ENCODE measurements at places on chromosomes 4 and X. TPM values are rescaled to one million over a fixed set of nuclear protein-coding genes. Genes with fewer than 3 reads are reported as not detected.

Gene RIPPLY1
- total RNA-seq: not detected

Gene FAAH2
- not detected for total RNA-seq

Gene GPR143
- total RNA-seq: 4.3 TPM

Gene PTTG2
- not detected for total RNA-seq

Gene LAS1L
- total RNA-seq: 39.9 TPM

Gene TRIM60
- total RNA-seq: not detected

Gene PAGE2B
- 0.78 TPM for total RNA-seq

Gene RAI2
- not detected for total RNA-seq

Gene CXCL11
- 0.10 TPM for total RNA-seq

Gene EGF
- total RNA-seq: 4.2 TPM

Gene HPGDS
- not detected for total RNA-seq

Gene NPY1R
- not detected for total RNA-seq

Gene HSD17B13
- 0.49 TPM for total RNA-seq

Gene ZFYVE28
- 8.0 TPM for total RNA-seq

Gene NAA11
- total RNA-seq: 0.36 TPM

Gene PRKG2
- not detected for total RNA-seq

Gene ENOX2
- 10.9 TPM for total RNA-seq

Gene SCML1
- total RNA-seq: 30.0 TPM

Gene CTPS2
- 17.9 TPM for total RNA-seq

GRCh38 chrX:9355739-9356138 lies 109.1 kb upstream of the TBL1X start:
- DNase-seq: peak; percentile 16

- no peak for DNase-seq
Observed at GRCh38 chr4:146155152-146155724, 20.3 kb upstream of the LSM6 start.

GRCh38 chr4:16883806-16884205 lies 14.6 kb downstream of the LDB2 start:
- DNase-seq: no peak

DNA sequence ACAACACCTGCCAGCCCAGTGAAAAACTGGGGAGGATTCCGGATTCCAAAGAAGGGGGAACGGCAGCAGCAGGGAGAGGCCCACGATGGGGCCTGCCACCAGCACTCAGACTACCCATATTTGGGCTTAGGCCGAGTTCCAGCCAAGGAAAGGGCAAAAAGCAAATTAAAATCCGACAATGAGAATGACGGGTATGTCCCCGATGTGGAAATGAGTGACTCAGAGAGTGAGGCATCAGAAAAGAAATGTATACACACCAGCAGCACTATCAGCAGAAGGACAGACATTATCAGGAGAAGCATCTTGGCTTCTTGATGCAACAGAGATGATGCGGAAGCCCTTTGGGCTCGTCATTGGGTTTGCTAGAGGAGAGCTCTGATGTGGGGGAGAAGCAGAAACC lies 62.4 kb downstream of the JADE1 start:
- peak; percentile 89 for DNase-seq

GRCh38 chr4:122810669-122811068 lies 16.0 kb upstream of the FGF2 start:
- DNase-seq: no peak

DNA sequence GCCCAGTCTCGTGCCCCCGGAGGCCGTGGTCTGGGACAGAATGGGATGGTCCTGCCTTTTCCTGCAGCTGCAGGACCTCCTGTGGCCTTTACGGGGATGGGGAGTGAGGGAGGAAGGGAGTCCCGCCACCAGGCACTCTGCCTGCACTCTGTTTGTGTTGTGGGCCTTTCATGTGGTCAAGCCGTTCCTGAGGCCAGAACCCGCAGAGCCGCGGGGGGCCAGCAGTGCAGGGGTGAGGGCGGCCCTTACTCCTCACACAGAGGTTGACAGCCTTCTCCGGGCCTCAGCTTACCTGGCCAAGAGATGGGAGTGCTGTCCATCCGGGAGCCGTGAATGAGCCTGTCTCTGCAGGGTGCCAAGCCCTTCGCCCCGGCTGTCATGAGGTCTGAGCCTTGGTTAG lies 230.7 kb downstream of the AFAP1 start:
- DNase-seq: peak; percentile 88

- no peak for DNase-seq
Observed at GRCh38 chr4:118823471-118823870, 12.5 kb downstream of the SEC24D start.

GRCh38 chr4:123784626-123785025 lies 388.0 kb downstream of the SPRY1 start:
- peak; percentile 29 for DNase-seq

DNA sequence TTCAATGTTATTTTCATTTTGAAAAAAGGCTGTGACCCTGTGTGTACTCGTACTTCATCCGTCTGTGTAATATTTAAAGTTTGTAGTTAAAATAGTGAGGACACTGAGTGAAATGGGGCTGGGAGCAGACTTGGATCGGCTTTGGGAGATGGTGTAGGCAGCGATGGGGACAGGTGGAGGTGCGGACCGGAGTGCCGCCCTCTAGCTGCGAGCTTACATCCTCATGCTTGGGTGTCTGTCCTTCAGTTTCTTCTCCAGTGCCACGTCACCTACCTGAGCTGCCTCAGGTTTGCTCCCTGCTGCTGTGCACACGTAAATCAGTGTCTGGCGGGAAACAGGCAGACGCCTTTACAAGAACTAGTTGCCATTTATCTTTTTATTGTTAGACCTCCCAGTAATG lies 146.1 kb downstream of the GPR143 start:
- DNase-seq: no peak

DNA sequence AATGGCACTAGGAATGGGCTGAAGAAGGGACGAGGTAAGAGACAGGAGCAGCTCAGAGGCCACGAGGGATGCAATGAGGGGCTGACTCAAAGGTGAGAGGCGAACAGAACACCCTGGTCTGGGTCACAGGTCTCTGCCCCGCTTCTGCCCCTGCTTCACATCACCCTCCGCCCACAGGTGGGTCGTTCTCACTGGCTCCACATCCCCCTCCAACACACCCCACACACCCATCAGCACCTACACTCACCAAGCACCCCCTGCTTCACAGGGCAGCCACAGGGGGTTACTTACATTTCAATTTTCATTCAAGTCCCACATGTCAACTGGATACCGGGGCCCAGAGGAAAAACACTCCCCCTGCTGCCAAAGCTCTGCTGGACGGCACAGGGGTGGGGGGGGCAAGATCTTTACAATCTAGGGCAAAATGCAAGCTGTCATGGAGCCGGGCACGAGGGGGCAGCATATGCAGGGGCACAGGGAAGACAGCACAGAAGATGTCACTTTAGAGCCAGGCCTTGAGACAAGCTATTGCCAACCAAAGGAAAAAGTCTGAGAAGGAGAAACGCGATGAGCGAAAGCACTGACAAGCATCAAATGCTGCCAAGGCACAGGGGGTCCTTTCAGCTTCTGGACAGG lies 94.0 kb downstream of the AFAP1 start:
- no peak for DNase-seq

DNA sequence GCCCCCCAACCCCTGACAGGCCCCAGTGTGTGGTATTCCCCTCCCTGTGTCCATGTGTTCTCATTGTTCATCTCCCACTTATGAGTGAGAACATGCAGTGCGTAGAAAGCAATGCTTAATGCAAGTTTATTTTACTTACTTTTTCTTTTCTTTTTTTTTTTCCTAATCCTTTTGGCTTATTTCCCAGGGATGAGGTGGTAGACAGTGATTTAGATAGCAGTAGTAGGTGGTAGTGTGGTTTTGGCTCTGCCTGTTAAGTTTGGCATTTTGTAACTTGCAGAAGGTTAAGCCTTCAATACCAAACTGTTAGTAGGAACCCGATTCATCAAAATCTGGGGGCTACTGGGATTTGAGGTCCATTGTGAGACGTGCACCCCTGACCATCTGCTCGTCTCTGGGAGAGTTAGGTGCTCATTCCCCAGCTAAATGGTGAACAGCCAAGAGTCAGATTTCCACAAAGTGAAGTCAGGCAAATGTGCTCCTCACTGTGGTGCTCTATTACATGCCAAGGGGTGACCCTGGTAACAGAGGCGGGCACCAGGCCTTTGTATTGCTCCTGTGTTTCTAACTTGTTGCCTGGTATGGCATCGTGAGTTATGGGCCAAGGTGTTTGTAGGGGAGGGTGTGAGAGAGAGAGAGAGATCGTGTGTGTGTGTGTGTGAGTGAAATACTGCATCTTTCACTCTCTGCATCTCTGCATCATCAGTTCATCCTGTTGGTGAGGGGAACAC lies 70.3 kb downstream of the PHOX2B start:
- DNase-seq: no peak

DNA sequence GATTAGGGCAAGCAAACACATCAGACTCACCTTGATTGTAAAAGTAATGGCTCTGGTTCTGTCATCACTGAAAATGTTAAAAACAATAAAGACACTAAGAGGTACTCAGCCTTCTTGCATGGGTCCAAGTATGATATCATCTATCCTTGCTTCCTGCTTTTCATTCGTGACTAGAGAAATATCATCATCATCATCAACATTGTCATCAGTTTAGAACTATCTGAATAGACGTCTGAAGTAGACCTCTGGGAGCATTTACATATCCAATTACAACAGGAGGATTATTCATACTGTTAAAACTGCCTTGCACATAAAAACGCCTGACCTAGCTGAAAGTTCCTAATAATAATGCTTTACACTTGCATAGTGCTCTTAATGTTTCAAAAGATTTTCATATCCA lies 9.8 kb upstream of the FRAS1 start:
- DNase-seq: no peak

GRCh38 chr4:165569031-165569430 lies 190.2 kb downstream of the CPE start:
- DNase-seq: no peak

- peak; percentile 9 for DNase-seq
Observed at GRCh38 chr4:77047037-77047436, 28.8 kb downstream of the CCNI start.

DNA sequence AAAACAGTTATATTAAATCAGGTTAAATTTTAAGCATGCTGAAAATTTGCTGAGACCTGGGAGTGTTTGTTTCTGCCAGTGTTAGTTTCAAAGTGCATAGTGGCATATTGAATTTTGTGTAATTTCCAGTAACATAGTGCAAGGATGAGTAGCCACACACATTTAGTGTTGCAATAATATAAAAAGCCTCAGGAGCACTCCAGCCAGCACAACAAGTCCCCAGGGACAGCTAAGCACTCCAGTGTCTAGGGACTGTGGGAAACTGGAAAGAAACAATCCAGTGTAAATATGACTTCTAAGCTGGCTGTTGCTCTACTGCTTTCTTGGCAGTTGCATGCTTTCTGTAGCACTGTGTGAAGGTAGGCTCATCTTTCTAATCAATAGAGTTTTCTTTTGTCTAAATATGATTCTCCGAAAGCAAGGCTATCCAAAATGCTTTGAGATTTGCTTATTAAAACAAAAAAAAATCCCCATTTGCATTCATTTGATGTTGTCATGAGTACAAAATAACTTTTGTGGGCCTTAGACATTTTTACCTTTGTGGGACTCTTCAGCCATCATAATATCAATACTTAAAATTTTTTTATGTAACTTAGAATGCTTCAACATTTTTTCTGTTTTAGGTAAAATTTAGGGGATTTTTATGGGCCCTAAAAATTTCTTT lies 24.2 kb upstream of the CXCL2 start:
- DNase-seq: peak; percentile 63

DNA sequence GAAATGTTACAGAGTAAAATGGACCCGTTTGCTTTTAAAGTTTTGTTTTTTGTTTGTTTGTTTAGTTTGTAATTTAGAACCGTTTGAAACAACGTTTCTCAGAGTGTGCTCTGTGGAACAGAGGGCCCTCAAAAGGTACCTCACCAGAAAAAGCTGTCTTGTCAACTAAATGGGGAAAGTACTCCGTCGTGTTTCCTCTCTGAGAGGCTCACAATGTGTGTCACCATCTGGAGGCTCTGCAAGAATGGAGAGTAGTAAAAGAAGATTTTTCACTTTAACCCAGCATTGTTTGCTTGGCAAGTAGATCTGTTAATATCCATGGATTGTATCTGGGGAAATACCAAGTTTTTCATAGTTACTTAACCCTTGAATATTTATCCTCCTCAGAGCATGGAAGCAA lies 1.5 kb upstream of the ENPEP start:
- DNase-seq: no peak

GRCh38 chrX:54540289-54540688 lies 10.3 kb downstream of the GNL3L start:
- DNase-seq: no peak

DNA sequence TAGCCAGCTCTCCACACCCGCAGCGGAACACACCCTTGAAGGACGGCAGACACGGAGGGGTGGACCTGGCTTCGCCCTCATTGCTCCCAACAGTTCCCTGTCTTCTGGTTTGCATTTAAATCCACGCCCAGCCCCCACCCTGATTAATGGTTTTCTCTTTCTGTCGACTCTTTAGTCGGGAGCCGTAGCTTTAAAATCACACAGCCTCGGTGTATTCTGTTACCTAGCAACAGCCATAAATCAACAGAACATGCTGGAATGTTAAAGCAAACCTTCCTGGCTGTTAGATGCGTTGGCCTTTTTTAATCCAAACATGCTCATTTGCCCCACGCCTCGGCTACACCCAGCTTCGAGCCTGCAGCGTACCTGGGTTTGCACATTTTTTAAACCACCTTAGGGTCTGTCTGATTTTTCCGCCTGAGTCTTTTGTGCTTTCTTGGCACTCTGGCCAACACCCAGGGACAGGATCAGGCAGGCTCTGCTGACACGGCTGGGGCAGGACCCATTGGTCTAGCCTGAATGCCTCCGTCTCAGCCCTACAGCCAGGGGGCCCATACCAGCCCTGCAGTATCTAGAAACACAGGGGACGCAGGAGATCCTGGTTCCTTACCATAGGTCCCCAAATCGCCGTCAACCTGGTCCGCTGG lies 21.4 kb upstream of the PPP2R2C start:
- peak; percentile 12 for DNase-seq

- DNase-seq: no peak
Observed at GRCh38 chrX:131792356-131792749, 230.7 kb upstream of the STK26 start.

- DNase-seq: no peak
Observed at GRCh38 chr4:183366206-183366835, 44.1 kb upstream of the CLDN24 start.

DNA sequence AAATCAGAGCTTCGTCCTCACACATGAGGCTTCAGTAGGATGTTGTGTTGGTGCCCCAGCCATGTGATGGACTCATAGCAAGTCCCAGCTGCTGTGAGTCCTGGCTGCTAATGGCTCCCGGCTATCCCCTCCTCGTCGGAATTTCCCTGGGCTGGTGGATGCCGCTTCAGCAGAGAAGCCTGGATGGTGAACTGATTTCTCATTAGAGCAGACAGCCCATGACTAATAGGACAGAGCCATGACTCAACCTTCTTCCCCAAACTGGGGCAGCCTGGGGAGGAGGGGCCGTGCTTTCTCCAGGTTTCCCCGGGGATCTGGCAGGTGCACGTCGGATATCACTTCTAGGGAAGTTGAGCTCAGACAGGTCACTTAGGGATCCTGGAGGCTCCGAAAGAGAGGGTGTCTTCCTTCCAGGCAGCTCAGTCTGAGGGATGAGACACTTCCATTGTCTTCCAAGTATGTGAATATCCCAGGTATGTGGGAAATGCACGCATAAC lies 112.7 kb downstream of the ASMT start:
- peak; percentile 97 for DNase-seq
